ENCODE measurements at places on chromosomes 7 and 10.

GRCh38 chr10:124146483-124146882 lies 53.1 kb upstream of the CHST15 start:
- H3K27ac ChIP-seq: no peak overlapping the region
- no peaks in the 10 kb centered on the region for H3K36me3 ChIP-seq
- H3K4me1 ChIP-seq: peaks cover 7% of the 10 kb centered on the region
- H3K4me3 ChIP-seq: no peak overlapping the region
- no peak for DNase-seq
- no peaks in the 10 kb centered on the region for H3K27me3 ChIP-seq

DNA sequence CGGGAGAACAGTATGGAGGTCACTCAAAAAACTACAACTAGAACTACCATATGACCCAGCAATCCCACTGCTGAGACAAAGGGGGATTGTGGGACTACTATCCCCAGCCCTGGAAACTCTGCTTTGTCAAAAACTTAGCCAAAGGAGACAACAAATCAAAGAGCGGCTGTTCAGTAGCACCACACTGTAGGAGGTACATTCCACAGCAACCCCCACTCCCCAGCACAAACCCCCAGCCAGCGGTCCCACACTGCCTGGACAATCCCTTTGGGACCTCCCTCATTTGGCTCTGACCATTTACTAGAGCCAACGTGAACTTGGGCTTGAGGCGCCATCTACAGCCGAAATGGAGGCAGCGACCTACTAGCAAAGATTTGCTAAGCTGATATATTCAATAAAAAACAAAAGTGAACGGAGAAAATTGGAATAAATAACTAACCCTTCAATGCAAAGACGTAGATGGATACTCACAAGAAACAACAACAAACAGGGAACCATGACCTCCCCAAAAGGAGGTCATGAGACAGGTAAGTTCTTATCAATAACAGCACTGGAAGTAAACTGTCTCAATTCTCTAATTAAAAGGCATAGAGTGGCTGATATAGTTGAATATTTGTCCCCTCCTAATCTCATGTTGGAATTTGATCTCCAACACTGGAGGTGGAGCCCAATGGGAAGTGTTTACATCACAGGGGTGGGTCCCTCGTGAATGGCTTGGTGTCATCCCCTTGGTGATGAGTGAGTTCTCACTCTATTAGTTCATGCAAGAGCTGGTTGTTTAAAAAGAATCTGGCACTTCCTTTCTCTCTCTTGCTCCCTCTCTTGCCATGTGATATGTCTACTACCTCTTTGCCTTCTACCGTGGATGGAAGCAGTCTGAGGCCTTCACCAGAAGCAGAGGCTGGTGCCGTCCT lies 119.0 kb upstream of the KCNMA1 start:
- no peak overlapping the region for H3K4me3 ChIP-seq
- no peaks in the 10 kb centered on the region for H3K36me3 ChIP-seq
- DNase-seq: peak; percentile 93
- no peaks in the 10 kb centered on the region for H3K4me1 ChIP-seq
- no peaks in the 10 kb centered on the region for H3K27me3 ChIP-seq

DNA sequence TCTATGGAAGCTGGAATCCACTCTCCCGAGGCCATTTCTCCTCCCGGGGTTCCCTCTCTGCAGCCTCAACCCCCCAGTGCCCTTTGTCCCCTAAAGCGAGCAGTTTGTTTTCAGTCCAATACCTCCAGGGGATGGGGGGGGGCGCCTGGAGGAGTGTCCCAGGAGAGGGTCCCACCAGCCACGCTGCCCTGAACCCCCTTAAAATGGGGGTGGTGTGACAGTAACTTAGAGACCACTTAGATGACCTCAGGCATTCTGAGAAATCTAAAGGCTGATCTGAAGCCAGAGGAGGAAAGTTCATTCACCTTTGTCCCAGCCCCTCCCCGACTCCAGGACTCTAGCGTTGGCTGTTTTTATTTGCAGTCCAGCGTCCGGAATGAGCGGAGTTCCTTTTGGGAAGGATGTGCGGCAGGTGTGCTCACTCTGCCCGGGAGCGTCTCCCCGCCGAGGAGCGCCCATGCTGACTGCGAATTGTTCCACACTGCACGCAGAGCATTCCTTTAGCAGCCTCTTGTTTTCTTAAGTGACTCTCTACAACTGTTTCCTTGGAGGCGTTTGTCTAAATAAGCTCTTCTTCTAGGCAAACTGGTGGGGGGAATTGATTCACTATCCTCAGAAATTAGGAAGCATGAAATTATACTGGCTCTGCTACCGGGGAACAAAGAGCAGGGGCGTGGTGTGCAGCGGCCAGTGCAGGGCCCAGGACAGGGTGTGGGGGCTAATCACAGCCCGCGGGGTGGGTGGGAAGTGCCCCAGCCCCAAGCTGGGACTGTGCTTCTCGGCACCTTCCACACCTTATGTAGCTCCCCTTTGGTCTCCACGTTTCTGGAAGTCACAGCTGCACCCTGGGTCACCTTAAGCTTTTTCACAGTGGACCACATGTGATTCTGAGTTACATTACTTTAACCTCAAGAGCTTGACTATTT lies 46.3 kb downstream of the SYPL1 start:
- DNase-seq: no peak
- peak overlapping the region; percentile 19 for H3K27ac ChIP-seq
- H3K36me3 ChIP-seq: no peaks in the 10 kb centered on the region
- no peaks in the 10 kb centered on the region for H3K27me3 ChIP-seq

DNA sequence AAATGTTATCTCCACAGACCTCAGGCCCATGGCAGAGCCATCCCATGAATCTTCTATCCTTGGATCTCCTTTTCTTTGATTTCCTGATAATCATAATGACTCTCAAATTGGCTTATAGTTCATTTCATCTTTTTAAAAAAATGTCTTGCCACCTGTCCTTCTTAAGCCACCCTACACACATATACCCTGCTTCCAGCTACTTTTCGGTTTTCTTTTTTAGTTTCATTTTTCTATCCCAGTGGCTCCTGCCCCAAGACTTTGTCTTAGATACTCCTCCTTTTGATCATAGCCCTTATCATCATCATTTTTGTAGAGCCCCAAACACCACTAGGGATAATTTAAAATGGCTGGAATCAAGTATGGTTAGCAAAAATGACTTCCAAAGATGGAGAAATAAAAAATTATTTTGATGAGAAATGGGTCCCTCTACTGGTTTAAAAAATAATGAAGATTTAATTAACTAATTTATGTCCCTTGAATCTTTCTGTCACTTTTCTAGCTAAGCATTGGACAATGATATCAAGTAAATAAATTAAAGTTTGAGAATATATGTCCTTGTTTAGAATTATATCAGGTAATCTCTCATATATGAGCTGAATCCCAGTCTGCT lies 277.3 kb upstream of the SEMA3D start:
- H3K4me3 ChIP-seq: no peak overlapping the region
- no peaks in the 10 kb centered on the region for H3K36me3 ChIP-seq
- DNase-seq: no peak
- H3K27ac ChIP-seq: no peak overlapping the region

GRCh38 chr7:156067156-156067555 lies 254.9 kb upstream of the SHH start:
- H3K36me3 ChIP-seq: no peaks in the 10 kb centered on the region
- no peaks in the 10 kb centered on the region for H3K27me3 ChIP-seq
- H3K27ac ChIP-seq: no peak overlapping the region
- no peaks in the 10 kb centered on the region for H3K4me1 ChIP-seq
- DNase-seq: no peak
- no peak overlapping the region for H3K4me3 ChIP-seq

DNA sequence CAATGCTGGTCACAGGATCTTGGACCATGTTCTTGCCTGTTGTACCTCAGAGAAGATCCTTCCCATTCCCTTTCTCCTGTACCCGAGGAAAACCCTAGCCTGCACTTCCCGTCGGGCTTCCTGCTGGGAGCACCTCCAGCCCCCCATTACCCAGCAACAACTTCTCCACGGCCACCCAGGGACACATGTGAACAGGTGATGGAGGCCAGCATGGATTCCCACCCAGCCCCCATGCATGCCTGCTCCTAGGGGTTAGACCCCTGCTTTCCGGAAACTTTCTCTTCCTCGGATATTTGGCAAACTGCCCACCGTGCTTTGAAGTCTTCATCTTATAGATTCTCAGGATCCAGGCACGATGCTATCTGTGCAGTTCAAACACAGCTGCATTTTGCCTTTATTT lies 67.3 kb downstream of the CALML3 start:
- H3K36me3 ChIP-seq: no peaks in the 10 kb centered on the region
- no peak overlapping the region for H3K4me3 ChIP-seq
- H3K27me3 ChIP-seq: no peaks in the 10 kb centered on the region
- no peak overlapping the region for H3K27ac ChIP-seq
- no peak for DNase-seq

- no peak overlapping the region for H3K27ac ChIP-seq
- H3K4me3 ChIP-seq: no peak overlapping the region
- no peaks in the 10 kb centered on the region for H3K27me3 ChIP-seq
- no peaks in the 10 kb centered on the region for H3K4me1 ChIP-seq
Measured at GRCh38 chr7:130901209-130901783, 167.3 kb upstream of the KLF14 start.

Data from endodermal cell (in vitro differentiated cells).